ENCODE measurements at places on chromosomes 1 and 21.
A peak's percentile ranks its signal among the peaks of the same experiment; 100 is the strongest.

DNA sequence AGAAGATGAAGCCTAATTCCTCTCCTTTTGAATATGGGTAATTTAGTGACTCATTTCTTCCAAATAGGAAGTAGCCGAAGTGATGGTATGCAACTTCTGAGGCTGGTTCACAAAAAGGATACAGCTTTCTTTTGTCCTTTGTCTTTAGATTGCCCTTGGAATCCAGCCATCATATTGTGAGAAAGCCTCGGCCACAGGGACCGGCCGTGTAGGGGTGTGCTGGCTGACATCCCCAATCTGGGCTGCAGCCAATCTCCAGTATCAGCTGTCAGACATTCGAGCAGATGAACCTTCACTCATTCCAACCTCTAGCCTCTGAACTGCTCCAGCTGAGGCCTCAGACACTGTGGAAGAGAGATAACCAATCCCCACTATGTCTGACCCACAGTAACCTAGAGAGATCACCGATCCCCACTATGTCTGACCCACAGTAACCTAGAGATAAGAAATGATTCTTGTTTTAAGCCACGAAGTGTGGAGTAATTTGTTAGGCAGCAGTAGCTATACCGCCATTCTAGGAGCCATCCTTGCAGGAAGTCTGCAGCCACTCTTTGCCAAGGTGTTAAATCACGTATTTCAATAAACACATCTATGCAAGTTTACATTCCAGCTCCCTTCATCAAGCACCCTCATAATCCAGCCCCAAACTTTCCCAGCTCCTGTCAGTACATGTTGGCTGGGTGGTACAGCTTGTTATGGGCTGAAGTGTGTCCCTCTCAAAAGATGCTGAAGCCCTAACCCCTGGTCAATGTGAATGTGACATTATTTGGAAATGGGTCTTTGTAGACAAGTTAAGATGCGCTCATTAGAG, 2.9 kb upstream of the DIP2A start:
- DNase-seq, result peak; percentile 47

DNA sequence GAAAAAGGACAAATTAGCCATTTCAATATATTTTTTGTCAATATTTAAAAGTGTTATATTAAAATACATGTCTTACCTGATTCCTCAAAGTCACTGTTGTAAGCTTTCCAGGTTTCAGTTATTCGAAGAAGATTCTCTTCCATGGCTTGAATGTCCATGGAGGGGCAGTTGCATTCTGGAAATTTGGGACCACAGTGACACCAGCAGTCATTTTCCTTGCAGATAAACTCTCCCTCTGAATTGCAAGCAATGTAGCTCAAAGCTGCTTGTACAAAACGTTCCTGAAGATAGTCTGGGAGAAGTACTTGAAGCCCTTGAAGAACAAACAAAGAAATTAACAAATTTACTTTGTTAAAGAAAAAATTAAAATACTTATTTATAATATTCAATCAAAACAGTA, 251.7 kb downstream of the BRINP3 start:
- DNase-seq, result no peak

- DNase-seq, result no peak
Measured at GRCh38 chr1:172704420-172705210, 45.7 kb downstream of the FASLG start.

DNA sequence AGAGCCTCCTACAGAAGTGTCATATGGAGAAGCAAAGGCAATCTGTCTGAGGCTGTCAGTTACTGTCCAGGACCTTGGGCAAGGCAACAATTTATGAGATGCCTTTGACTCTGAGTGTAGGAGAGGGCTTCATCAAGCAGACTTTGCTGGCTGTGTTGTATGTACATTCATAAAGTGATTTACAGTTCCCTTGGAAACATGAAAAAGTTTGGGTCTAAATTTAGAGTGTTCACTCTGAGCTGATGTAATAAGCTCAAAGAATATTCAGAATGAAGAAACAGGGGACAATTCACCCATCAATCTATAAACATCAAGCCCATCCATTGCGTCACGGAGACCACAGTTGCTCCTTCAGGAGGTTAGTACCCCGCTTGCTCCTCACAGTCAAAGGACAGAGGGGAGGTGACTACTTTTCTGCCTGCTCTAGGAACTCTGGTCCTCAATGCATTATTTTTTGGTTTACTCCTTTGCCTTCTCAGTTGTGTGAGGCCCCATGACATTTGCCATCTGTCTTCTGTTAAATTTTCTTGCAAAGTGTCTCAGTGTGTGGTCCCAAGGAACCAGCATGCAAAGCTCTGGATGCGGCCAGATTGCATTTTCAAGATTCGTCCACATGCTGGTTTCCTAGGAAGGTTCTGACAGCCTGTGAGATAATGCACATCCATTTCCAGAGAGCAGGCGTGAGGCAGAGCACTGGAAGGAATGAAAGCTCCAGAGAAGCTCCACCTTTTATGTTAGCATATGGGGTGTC, 241.1 kb upstream of the KIAA0040 start:
- DNase-seq, result no peak
